ENCODE measurements at places on chromosomes 16 and 17. TPM values are rescaled to one million over a fixed set of nuclear protein-coding genes. Genes with fewer than 3 reads are reported as not detected.
A peak's percentile ranks its signal among the peaks of the same experiment; 100 is the strongest.

CCL4L2 gene
- total RNA-seq = not detected

CHD9NB gene
- total RNA-seq = 0.87 TPM

MRTFB gene
- 38.3 TPM for total RNA-seq

CAMKK1 gene
- 2.0 TPM for total RNA-seq

DNA sequence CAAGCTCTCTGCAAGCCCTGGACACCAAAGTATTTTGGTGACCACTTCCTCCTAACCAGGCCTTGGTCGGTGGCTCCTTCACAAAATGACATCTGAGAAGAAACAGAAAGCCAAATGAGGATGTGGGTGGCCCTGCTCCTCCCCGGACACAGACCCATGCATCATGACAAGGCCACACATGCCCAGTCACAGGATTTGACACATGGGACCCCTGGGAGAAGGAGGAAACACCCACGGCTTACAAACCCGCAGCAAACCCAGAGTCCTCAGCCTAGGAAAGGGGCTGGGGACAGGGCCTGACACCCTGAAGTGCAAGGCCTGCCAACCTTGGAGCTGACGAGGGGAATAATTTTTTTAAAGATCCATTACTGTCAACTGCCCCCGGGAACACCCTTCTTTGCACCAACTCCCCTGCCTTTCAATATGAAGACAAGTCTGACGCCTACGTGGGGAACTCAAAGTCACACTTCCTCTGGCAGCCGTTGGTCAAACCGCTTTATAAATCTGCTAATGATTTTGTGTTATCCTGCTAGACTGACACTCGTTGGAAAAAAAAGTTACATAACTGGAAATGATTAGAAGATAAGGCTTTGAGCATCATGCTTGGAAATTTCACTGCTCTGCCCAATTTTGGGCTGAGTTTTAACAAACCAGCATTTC, 41.3 kb downstream of the GAS7 start:
- peak; percentile 52 for DNase-seq

DNA sequence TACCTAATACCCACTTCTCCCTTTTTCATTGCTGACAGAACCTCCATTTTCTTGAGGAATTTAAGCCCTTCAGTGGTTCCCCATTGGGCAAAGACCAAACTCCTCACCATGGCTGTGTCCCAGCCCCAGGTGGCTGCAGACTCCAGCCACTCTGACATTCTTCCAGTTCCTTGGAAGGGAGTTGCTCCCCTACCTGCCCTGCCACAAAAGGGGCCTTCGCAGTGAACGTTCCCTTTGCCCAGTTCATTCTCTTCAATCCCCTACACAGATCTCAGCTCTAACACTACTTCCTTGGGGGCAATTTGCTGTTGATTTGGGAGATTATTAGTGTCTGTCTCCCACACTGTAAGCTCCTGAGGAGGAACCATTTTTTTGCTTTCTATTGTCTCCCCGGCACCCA, 3.2 kb upstream of the AKTIP start:
- DNase-seq = no peak

GRCh38 chr17:66643815-66644710, 190.9 kb upstream of the CACNG5 start:
- DNase-seq = no peak
